Hepatocyte (in vitro differentiated cells): ENCODE measurements at places on chromosomes 1 and 21. TPM values are rescaled to one million over a fixed set of nuclear protein-coding genes. Genes with fewer than 3 reads are reported as not detected.

The IFI44L gene
- total RNA-seq = 2.6 and 3.5 TPM in 2 replicates

GRCh38 chr21:31456201-31456600 lies 112.1 kb upstream of the TIAM1 start:
- DNase-seq = no peak

DNA sequence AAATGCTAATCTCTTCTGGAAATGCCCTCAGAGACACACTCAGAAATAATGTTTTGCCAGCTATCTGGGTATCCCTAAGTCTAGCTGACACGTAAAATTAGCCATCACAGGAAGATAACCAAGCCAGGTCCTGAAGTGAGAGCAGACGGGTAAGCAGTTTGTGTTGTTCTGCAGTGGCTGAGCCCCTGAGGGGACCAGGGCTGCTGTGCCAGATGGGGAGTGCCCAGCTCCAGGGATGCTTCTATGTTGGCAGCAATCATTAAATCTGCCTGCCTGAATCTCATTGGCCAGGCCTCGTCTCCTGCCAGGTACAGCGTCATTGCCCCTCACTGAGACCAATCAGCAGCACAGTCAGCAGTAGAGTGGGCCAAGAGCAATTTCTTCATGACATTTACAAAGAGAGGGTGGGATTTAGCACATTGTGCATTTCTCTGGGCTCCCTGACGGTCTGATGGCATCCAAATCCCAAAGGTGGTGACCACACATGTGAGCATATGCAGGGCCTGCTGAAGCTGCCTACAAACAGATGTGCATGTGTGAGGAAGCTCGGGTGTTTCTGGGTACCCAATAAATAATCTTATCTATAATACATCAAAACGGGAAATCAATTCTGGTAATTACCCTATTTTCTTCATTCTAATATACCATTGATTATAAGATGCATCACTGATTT lies 58.7 kb upstream of the LRRN2 start:
- DNase-seq = no peak

- no peak for DNase-seq
Measured at GRCh38 chr1:5473268-5473667, 519.0 kb downstream of the NPHP4 start.

GRCh38 chr1:36561361-36561724 lies 78.6 kb upstream of the CSF3R start:
- DNase-seq = no peak

GRCh38 chr1:25544819-25545218 lies 1.4 kb downstream of the LDLRAP1 start:
- no peak for DNase-seq

DNA sequence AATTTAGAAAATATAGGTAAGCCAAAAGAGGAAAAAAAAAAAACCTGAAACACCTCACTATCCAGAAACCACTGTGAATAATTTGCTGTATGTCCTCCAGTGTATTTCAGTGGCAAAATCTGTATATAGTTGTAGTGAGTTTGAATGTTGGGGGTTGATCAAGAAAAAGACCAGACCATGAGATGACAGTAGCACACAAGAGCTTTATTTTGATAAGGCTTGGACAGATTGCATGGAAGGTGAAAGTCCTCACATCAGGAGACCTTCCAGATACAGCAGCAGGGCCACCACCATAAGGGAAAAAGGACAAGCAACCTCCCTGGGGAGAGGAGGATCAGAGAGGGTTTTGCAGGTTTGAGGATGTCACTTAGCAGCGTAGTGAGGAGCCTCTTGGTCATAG lies 16.2 kb upstream of the C1orf115 start:
- DNase-seq = no peak

GRCh38 chr1:84611796-84612195 lies 37.6 kb upstream of the CTBS start:
- no peak for DNase-seq

DNA sequence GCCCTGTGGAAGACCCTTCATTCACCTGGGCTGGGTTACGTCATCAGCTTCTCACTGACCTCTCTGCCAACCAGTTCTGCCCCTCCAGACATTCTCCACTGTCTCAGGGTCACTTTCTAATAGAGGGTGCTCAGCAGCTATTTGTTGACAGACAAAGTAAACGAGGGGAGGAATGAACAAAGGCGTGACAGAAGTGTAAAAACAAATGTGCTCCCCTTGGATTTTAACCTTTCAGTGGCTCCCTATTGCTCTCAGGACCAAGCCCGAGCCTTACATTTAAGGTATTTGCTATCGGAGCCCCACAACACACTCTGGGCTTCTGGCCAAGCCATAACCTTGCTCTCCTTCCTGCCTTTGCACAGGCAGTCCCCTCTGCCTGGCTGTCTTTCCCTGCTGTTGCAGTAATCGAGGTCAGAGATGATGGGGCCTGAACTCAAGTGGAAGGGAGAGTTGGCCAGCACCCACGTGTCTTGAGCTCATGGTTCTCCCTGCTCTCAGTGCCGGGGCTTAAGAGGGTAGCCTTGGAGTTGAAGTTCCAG lies 9.3 kb upstream of the MARCKSL1 start:
- DNase-seq = no peak

DNA sequence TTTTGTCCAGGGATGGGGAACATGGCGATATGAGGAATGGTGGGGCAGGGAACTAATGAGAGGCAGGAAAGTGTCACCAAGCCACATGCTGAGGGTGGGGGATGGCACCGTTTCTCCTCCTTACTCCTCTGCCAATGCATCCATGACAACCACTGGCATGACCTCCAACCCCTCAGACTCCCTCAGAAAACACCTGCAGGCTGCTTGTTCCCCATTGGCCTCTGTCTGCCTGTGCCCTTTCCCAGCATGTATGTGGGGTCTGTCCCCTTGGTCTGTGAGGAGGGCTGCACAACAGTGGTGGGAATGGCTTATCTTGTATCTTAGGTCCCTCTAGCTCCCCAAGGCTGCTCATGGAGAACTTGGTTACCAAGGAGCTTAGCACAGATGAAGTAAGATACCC lies 137.2 kb upstream of the NGF start:
- DNase-seq = no peak

DNA sequence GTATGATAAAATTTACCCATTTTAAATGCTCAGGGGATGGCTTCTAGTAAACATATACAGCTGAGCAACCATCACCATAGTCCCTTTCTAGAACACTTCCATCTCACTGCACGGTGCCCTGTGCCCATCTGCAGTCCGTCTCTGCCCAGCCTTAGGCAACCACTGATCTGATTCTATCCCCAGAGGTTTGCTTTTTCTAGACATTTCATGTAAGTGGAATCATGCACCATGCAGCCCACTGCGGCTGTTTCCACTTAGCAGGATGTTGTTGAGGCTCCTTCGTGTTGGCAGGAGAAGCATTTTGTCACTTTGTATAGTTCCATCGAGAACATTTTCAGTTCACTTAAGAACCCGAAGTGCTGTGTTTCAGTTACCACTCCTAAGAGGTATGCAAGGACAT lies 27.8 kb upstream of the VAMP3 start:
- DNase-seq = peak; percentile 15

DNA sequence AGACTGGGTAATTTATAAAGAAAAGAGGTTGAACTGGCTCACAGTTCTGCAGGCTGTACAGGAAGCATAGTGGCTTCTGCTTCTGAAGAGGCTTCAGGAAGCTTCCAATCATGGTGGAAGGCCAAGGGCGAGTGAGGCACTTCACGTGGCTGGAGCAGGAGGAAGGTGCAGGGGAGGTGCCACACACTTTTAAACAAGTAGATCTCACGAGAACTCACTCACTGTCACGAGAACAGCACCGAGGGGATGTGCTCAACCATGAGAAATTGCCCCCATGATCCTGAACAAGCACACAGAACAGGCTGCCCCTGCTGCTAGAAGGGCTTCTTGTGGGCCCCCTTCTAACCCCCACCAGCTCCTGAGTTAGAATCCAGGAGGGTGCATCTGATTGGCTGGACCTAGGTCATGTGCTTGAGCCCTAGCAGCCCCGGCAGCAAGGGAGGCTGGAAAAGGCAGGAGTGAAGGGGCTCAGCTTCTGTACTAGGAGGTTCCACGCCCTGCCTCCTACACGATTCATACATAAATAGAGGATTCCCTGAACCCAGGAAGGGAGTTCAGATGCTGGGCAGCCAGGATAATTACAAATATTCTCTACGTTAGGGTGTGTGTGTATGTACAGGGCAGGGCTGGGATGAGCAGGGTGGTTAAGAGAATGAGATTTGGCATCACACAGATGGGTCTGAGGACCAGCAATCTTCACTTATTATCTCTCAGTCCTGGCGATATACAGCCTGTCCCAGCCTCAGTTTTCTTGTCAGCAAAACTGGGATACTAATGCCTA lies 72.8 kb upstream of the ATP5PO start:
- no peak for DNase-seq

DNA sequence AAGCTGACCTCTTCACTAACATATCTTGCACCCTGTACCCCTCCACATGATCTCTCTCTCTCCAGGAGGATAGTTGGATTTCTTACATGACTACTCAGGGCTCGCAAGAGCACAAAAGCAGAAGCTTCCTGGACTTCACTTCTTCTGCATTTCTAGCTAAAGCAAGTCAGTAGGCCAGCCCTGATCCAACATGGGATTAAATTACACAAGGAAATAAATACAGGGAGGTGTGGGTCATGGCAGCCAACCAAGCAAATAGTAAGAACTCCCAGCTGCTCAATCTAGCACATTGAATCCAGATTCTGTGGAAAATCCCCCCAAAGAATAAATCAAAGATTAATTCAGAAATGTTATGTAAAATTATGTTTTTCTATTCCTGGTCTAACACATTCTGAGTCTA lies 33.3 kb downstream of the KLHDC7A start:
- DNase-seq = no peak

The HES5 gene
- not detected in 2 replicates for total RNA-seq

DNA sequence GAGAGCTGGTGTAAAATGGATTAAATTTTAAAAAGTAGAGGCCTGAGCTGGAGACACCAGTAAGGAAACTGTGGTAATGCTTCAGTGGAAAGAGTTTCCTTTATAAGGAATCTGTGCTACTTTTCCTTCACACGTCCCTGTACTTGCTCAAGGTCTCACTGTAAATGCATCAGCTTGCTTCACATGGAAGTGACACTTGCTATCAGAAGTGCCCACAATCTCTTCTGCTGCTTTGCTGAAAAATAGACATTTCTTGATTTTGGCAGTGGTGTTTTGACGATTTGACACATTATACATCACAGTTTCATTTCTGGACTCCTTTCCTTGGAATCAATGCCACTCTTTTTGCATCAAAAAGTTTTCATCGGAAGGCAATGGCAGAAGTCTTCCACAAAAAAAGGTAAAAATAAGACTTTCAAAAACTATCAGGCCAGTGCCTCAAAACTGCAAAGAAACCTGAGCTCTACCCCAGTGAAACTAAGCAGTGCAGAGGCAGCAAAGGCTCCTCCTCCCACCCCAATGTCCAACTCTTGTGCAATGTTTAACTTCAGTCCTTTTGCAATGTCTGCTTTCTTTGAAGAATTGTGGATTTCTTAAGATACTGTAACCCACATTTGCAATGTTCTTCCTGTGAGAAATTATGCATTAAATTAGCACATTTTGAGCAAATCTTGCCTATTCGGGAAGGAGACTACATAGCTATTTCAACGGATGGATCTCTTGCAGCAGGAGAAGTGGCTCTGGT lies 18.4 kb upstream of the TSPAN2 start:
- peak; percentile 54 for DNase-seq

- no peak for DNase-seq
Measured at GRCh38 chr21:45433911-45434644, 29.1 kb downstream of the COL18A1 start.
